ENCODE measurements at places on chromosomes 3 and 15.

DNA sequence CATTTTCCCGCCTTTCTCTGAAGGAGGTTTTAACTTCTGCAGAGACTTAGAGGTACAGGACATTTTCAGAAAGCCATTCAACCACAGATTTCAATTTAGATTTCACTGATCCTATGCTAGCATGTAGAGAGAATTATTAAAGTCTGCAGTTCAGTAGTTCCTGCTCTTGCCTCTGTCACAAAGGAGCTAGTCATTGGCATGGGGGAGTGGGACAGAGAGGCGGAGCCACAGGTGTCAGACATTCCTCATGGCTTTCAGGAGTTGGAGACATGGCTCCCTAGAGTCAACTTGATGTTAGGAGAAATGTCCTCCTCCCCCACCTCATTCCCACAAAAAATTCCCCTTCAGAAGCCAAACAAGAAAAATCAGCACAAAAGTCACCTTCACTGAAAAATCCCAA, 66.0 kb upstream of the SIAH2 start:
- DNase-seq: no peak

DNA sequence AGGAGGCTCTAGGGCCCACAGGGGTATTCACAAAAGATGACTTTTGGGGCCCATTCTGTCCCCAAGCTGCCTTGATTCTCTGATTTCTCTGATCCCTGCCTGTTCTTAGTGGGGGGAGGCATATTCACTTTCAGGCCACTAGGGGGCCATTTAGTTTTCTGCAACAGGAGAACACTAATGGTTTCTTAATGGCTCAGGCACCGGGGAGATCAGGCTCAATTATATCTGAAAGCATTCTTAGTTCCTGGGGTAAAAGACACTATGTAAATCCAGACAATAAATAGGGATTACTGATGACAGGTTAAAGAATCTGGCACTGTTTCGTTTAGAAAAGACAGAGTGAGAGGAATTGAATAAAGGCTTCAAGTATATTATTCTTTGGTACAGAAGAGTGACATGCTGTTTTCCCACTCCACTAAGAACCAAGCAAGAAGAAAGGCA, 2.5 kb upstream of the INAFM2 start:
- DNase-seq: peak; percentile 71

DNA sequence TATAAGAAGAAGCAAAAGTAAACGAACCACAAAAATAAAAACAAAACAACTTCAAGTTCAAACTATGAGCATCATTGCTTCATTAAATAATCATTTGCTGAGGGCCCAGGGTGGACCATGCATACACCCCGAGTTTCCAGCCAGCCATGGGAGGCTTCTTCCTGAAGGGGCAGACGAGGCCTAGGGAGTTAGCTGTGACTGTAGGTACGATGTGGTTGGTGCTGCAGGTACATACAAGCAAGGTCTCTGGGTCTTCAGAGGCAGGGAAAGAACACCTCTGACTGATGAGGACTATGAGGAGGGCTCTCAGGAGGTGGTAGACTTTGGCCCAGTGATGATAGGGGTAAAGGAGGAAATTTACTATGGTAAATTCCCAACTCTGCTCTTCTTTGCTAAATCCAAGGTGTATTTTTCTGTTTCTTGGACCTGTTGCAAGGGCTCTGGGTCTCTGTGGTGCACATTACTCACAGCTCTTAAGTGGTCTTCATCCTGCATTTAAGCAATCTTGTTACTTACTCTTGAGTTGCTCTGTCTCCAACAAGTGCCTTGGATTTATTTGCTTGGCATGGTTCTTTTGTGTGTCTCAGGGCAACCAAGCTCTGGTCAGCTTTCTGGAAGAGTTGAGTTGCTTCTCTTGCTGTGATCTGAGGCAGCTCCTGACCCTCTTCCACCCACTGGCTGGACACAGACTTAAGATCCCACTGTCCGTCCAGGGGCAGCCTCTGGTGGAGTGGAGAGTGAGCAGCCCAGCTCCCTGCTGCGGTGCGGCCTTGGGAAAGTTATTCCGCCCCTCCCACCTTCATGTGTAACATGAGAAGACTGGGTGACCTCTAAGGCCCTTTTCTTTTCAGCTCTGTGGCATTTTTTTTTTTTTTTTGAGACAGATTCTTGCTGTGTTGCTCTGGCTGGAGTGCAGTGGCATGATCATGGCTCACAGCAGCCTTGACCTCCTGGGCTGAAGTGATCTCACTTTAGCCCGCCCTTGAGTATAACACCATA, 56.1 kb upstream of the KIF23 start:
- no peak for DNase-seq

- peak; percentile 32 for DNase-seq
These were observed 66.9 kb downstream of the SLCO2A1 start for GRCh38 chr3:133962849-133963248.

DNA sequence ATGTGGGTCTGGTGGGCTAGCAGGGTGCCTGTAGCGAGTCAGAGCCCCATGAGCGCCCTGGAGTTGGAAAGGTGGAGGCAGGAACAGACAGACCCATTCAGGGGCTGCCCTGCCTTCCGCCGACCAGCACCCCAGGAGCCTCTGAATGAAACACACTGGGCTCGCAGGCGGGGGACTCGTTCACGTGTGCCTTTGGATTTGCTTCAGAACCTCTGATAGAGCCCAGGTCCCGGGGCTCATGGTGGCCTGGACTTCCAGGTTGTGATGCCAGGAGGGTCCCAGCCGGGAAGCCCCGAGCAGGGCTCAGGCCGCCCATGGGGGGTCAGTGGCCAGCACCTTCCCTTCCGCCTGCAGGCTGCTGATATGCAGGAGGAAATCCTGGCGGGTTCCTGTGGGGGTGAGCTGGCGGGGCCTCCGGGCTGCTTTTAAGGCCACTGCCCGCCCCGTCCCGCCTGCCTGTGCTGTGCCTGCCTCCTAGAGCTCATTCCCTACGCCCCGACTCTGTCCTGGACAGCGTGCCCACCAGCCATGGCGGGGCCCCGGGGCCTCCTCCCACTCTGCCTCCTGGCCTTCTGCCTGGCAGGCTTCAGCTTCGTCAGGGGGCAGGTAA, at the start of gene STAB1:
Gene STAB1 (plus strand): TSS at position 453 of the 610 bp plus-strand sequence. CDS start 76 bp downstream, at position 529.
- no peak for DNase-seq

- peak; percentile 61 for DNase-seq
These were observed 53.6 kb upstream of the ATP13A3 start for GRCh38 chr3:194540274-194540905.

GRCh38 chr15:87930457-87930856, 326.1 kb downstream of the NTRK3 start:
- DNase-seq: no peak

GRCh38 chr15:35757765-35758164, 211.8 kb upstream of the DPH6 start:
- no peak for DNase-seq

- no peak for DNase-seq
These were observed 46.9 kb downstream of the NR1D2 start for GRCh38 chr3:23991683-23992628.

GRCh38 chr3:71958533-71958932, 173.6 kb upstream of the PROK2 start:
- DNase-seq: no peak

- DNase-seq: no peak
These were observed 113.5 kb upstream of the GALNT15 start for GRCh38 chr3:16060945-16061344.

GRCh38 chr3:148078658-148079057, 619.0 kb upstream of the AGTR1 start:
- no peak for DNase-seq

- peak; percentile 87 for DNase-seq
These were observed 106.5 kb downstream of the TPRA1 start for GRCh38 chr3:127483902-127484591.

- no peak for DNase-seq
These were observed 101.7 kb downstream of the NR1I2 start for GRCh38 chr3:119883461-119884160.

DNA sequence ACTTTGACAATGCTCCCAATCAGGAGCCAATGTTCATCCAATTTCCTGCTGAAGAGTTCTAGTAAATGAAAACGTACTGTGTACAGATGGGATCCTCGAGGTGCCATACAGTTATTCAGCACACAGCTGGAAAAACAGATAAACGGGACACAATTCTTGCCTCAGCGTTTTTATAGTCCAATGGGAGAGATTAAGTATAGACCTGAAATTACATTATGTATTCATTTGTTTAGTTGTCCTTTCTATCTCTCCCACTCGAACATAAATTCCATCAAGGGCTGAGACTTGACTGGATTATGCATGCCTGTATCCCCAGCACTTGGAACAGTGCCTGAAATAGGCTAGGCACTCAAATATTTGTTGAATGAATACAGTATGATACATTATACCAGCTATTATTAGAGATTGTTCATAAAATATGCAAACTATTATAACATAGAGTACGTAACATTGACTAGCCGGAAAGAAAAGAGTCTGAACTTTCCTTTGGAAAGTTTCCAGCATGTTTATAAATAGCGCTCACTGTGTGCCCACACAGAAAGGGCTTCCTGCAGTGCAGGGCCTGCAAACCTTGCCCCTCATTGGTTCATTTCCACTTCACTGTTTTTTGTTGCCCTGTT, 27.4 kb upstream of the SNTN start:
- DNase-seq: no peak

DNA sequence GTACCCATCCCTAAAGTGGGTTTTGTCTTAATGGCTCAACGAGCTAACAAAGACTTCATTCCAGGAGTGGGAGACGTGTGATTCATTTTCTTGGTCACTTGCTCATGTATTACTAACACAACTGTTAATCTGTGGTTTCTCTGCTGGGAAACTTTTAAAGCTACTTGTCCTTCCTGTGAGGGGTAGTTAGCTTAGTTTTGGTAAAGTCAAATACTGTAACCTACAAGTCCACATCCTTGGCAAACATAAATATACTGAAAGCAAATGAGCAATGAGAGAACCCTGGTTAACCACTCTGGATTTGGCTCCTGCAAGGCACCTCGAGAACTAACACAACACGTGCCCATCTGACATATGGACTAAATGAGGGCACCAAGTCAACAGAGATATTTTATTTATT, 19.9 kb downstream of the NOX5 start:
- peak; percentile 92 for DNase-seq

DNA sequence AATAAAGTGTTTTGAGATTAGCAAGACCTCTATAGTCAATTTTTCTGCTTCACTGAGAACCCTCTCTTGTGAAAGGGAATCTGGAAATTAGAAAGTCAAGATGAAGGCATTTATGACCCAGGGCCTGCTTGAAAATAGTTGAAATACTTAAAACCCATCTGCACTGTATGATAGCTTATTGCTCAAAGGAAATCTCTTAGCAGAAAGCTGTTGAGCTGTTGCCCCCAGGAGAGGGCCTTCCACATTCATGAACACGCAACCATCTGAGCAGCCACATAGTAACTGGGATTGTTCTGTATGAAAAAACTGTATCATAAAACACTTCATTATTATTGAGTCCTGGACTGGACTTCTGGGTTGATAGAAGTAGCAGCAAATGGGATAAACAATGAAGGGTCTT, 106.4 kb upstream of the PTX3 start:
- no peak for DNase-seq

DNA sequence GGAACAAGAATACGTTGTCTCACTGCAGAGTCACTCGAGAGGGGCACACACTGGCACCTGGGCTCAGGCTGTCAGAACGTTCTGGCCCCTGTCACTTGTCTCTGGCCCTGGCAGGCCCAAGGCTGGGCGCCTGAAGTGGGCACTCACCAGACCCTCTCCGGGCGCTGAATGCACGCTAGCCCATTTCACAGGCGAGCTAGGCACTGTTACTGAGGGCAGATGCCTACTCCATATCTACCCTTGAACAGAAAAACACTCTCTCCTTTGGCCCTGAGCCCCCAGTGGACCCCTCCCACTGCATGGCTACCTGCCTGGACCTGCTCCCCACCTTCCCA, 42.3 kb upstream of the IQSEC1 start:
- DNase-seq: no peak

GRCh38 chr3:136862617-136863322, 762 bp downstream of the NCK1 start:
- DNase-seq: peak; percentile 32

GRCh38 chr15:100861511-100861991, 18.1 kb upstream of the ALDH1A3 start:
- no peak for DNase-seq

- no peak for DNase-seq
These were observed 1.4 kb downstream of the PGPEP1L start for GRCh38 chr15:99006146-99006545.

DNA sequence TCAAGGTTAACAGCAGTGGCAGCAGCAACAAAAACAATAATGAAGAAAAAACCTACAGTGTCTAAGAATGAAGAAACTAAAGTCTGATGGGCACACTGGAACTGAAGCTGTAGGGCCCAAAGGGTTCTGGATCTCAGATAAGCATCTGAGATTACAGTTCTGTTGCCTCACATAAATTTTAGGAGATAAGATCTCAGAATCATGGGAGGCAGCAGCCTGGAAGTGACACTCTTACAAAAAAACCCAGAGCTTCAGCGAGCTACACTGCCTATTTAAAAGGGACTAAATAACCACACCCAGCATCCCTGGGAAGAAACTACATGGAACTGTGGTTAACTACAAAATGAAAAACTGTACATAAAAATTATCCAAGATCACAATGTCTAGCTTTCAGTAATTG, 61.2 kb downstream of the PLD1 start:
- DNase-seq: no peak

- no peak for DNase-seq
These were observed 115.9 kb downstream of the NEK11 start for GRCh38 chr3:131142580-131142979.

- no peak for DNase-seq
These were observed 87.5 kb upstream of the MELTF start for GRCh38 chr3:197117114-197117513.

DNA sequence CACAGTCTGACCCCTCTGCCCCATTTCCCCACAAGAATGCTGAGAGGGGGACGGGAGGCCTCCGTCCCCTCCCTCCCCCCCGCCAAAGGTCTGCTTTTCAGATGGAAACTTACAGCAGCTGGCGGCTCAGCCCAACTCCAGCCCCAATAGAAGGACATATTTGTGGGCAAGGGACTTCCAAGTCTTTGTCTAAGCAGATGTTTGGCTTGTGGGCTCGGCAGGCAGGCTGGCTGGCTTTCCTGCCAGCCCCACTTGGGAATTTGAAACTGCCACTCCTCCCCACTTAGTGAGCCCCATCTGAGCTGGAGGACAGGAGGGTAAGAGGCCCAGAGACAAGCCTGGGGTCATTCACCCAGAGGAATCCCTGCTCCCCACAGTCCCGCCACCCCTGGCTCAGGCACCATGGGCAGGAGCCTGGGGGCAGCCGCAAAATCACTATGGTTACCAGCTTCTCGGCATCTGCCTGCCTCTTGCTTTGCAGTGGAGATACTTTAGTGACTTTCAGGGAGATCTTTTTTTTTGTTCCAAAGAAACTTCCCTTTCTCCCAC, 53.6 kb downstream of the LMCD1 start:
- DNase-seq: no peak

GRCh38 chr3:73314151-73314951, 252.9 kb downstream of the EBLN2 start:
- DNase-seq: no peak

All from MV-4-11 (cell line).